ENCODE measurements at places on chromosomes 1 and 21.

GRCh38 chr1:60035921-60036320, 37.6 kb downstream of the C1orf87 start:
- DNase-seq, result no peak

GRCh38 chr1:41242342-41243078, 404 bp upstream of the SCMH1 start:
- no peak for DNase-seq

- peak; percentile 53 for DNase-seq
Measured at GRCh38 chr21:42460391-42461184, 35.4 kb downstream of the RSPH1 start.

DNA sequence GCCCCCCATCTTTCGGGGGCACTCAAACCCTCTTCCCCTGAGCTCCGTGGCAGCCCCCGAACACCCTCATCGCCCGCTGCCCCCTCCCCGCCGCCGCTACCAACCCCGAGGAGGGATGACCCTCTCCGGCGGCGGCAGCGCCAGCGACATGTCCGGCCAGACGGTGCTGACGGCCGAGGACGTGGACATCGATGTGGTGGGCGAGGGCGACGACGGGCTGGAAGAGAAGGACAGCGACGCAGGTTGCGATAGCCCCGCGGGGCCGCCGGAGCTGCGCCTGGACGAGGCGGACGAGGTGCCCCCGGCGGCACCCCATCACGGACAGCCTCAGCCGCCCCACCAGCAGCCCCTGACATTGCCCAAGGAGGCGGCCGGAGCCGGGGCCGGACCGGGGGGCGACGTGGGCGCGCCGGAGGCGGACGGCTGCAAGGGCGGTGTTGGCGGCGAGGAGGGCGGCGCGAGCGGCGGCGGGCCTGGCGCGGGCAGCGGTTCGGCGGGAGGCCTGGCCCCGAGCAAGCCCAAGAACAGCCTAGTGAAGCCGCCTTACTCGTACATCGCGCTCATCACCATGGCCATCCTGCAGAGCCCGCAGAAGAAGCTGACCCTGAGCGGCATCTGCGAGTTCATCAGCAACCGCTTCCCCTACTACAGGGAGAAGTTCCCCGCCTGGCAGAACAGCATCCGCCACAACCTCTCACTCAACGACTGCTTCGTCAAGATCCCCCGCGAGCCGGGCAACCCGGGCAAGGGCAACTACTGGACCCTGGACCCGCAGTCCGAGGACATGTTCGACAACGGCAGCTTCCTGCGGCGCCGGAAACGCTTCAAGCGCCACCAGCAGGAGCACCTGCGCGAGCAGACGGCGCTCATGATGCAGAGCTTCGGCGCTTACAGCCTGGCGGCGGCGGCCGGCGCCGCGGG, 837 bp downstream of the FOXD3 start:
- peak; percentile 65 for DNase-seq
